ENCODE measurements at places on chromosomes 11 and 22.
A peak's percentile ranks its signal among the peaks of the same experiment; 100 is the strongest.

GRCh38 chr11:18307461-18308139 lies 14.3 kb downstream of the HPS5 start:
- no peak for DNase-seq

- no peak for DNase-seq
Observed at GRCh38 chr11:8098361-8098760, 17.4 kb downstream of the TUB start.

DNA sequence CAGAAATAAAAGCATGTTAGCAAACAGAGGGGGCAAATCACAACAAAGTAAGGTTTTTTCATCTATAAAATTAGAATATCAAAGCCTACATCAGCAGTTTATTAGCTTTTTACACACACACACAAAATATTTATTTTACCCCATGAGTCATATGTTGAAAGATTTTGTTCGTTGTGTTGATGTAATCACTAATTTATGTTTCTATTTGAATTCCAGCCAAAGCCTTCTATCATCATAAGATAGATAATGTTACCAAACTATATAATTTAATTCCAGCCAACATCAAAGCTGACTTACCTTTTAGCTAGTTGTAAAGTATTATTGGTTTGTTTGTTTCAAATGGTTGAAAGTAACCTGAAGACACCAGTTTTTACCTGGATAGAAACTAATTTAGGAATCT lies 458.0 kb upstream of the ARHGAP42 start:
- no peak for DNase-seq

DNA sequence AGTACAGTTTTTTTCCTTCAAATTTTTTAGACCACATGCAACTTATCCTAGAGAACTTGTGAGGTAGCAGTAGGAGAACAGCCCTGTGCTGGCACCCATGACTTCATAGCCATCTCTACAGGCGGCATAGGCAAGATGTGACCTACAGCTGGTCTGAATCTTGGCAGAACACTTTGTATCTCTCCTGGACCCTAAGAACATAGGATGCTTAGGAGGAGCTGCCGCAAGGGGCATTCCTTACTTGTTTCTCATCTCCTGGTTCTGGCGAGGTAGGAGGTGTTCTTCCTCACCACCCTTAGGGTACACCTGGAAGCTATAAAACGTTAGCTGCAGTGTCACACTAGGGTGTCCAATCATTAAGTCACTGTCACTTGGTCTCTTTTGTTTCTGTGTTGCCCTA lies 16.4 kb downstream of the CWC15 start:
- no peak for DNase-seq

- DNase-seq, result no peak
Observed at GRCh38 chr11:62433141-62433903, 14.5 kb downstream of the SCGB1A1 start.

DNA sequence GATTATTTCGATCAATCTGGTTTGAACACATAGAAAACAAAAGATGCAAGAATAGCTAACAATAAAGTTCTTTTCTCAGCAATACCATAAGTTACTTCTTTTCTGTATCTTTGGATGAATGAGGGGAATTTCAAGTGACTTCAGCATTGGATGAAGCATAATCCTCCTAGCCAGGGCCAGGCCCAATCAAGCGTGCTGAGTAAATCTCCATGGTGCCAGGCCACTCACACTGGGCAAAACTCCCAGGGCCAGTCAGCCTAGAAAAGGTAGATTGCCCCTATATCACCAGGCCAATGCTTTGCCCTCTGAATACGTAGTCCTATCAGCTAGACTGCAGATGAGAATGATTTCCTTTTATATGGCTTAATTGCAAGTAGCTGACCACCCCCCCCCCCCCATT lies 6.0 kb downstream of the CNTF start:
- DNase-seq, result no peak

DNA sequence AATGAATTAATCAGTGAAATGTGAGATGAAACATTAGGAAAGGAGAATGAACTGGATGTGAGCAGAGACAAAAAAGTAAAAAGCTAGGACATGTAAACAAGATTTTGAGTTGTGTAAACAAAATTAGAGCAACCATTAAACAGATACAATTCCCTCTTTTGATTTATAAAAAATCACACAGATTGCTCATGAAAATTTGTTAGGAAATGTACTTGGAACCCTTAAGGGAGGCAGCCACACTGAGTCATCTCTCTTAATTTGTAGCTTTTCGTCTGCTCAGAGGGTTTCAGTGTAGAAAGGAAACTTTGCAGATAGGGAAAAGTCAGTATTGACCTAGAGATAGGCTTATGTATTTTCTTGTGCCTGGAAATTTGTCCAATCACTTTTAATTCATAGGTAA lies 49.6 kb upstream of the ME3 start:
- no peak for DNase-seq

GRCh38 chr11:59144096-59144495 lies 1.4 kb downstream of the FAM111A start:
- peak; percentile 26 for DNase-seq

DNA sequence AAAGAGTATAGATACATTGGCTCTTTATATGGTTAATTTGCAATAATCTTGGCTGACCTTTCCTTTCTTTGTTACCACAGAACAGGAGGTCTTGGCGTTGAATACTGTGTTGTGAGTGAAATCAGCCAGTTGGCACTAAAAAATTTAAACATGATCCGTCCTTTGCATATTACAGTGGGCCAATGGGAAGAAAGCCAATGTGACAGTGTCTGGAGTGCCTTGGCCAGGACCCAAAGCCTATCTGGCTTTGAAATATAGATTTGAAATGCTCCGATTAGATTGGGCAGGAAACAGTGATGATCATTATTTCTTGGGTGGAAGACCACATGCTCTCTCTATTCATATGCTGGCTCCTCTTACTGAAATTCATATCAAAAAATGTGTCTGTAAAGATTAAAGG lies 339.6 kb upstream of the ANO3 start:
- DNase-seq, result no peak

GRCh38 chr22:29715240-29715639 lies 4.6 kb upstream of the CABP7 start:
- no peak for DNase-seq

DNA sequence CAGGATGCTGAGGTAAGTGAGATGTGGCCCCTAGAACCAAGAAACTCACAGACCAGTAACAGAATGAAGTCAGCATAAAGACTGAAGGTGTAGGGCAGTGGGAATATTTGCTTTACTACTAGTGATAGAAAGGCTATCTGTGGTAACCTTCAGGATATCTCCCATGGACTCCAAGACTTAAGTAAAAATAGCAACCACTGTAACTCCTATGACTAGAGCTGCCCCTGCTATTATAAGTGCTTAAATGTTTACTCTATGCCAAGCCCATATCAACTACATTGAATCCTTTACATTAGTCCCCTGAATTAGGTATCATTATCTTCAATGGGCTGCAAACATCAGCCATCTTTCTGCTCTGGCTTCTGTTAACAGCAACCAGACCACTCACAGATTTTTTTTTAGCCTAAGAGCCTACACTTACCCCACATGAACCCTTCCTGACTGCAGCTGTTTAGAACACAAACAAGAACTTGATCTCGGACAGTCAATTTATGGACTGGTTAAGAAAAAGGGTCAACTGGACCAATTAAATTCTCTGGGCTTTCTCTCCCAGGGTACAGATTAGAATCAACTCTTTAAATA lies 335.1 kb upstream of the API5 start:
- no peak for DNase-seq

DNA sequence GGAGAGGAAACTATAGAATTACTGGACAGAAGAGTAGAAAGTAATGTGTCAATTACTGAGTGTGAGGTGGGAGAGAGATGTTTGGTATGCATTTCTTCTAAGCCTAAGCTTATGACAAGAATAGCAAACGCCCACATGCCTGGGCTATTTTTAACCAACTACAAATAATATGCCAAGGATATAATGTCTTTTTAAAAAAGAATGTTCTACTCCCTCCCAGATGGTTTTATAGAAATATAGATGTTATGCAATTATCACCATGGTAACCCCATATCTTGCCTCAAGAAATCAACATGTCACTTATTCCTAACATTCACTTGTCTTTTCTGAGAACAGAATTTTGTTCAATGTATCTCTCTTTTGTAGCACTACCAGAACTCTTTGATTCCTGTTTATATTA lies 996.7 kb upstream of the CHORDC1 start:
- no peak for DNase-seq

DNA sequence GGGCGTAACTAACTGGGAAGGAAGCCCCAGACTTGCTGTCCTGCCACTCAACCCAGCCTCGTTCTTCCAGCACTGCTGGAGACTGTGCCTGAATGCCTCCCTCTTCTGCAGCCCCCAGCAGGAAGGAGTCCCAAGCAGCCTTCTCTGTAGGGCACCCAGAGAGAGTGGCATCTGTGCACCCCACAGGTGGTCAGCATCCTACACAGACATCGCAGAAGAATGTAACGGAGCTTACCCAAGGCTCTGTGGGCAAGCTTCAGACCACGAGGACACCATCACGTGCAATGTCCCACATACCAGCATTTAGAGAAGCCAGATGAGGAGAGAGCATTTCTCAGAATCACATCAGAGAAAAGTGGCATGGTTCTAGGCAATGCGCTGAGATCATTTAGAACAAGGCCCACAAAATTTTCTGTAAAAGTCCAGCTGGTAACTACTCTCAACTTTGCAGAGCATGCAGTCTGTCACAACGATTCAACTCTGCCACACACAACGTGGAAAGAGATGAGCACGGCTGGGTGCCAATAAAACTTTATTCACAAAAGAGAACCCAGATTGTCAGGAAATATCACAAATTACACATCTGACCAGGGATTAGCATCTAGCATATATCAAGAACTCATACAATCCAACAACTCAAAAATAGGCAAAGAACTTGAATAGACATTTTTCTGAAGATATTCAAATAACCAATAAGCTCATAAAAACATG lies 33.4 kb downstream of the SHANK2 start:
- DNase-seq, result no peak

DNA sequence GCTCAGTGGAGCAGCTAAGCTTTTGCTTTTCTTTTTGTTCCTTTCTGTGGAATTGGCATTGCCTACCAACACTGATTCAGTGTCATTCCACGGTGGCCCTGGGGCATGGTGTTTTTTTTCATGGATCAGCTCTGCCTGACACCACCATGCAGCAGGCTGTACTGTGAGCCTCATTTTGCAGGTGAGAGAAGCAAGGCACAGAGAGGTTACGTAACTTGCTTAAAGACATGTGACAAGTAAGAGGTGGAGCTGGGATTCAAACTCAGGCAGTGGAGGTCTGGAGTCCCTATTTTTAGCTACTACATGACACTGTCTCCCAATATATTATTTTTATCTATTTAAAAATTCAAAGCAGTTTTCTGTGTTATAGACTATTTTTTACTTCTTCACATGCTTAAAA lies 44.4 kb downstream of the APOL3 start:
- DNase-seq, result no peak

DNA sequence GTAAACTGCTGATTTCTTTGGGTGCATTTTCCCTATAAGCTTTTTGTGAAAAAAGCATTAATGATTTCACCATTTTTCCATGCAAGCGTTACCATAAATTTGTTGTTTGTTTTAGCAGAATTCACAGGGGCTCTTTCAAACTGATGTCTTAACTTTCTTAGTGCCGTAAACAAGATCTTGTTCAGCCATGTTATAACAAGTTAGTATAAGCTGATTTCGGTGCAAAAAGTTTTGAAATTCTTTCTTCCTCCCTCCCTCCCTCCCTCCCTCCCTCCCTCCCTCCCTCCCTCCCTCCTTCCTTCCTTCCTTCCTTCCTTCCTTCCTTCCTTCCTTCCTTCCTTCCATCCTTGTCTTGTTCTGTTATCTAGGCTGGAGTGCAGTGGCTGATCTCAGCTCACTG lies 71.7 kb upstream of the CHORDC1 start:
- DNase-seq, result no peak

GRCh38 chr11:118202599-118203422 lies 22.0 kb downstream of the JAML start:
- DNase-seq, result no peak

- DNase-seq, result no peak
Observed at GRCh38 chr11:81286959-81287358, 1446.7 kb downstream of the FAM181B start.

DNA sequence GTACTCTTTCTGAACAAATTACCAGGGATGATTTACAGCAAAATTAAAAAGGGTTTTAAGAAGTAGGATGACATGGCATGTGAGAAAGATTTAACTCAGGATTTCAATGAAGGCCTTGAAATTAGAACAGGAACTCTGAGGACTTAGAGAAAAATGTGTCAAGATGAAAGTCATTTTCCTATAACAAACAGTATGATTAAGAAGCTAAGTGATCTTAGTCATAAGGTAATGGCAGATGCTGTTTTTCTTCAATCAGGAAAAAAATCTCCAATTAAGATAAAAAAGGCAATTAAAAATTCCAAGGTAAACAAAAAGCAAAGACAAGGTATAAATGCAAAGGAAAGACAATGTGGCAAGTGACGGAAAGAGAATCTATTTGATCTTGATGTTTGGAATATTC lies 73.5 kb downstream of the GAB2 start:
- peak; percentile 15 for DNase-seq

DNA sequence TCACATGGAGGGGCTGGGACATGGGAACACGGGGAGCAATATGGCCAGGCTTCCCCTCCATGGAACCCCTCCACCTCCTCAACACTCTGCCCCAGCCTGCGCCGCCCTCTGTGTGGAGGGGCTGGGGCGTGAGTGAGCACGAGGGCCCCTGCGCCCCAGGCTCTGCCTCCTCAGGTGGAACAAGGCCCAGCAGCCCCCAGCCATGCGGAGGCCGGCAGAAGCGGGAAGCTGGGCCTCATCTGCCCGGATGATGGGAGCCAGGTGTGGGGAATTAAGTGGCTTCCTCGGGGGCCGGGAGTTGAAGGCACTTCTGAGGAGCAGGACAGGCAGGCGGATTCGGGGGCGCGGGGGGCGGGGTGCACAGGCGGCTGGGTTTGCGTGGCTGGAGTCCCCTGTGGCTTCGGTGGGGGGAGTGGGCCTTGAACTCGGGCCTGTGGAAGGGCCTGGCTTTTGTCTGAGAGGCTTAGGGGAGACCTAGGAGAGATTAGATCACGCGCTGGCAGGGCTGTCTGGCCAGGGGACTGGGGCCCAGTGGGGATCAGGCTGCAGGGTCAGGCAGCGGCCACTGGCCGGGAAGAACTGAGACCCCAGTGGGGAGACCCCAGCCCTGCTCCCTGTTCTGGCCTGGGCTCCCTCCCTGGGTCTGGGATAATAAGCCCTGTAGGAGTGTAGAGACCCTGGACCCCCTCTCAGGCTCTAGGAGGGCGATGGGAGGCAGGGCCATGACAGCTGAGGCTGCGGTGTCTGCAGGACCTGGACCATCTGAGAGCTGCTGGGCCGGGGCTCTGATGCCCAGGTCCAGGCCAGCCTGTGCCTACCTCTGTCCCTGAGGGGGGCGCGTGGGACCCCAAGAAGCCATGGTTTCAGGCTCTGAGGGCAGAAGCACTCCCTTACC lies 13.3 kb downstream of the PRR33 start:
- DNase-seq, result no peak

Data from RKO (cell line).